Liver (tissue), 10 donors: ENCODE measurements at places on chromosomes 5 and 9. TPM values are rescaled to one million over a fixed set of nuclear protein-coding genes. Genes with fewer than 3 reads are reported as not detected.

GRCh38 chr9:112705768-112706427 lies 12.0 kb downstream of the INIP start:
- no peak overlapping the region for H3K27ac ChIP-seq
- H3K4me3 ChIP-seq, result no peak overlapping the region
- H3K4me1 ChIP-seq, result no peaks in the 10 kb centered on the region
- no peak for DNase-seq
- no peaks in the 10 kb centered on the region for H3K27me3 ChIP-seq
- H3K36me3 ChIP-seq, result no peaks in the 10 kb centered on the region

Gene C9orf72
- total RNA-seq, result 8.0 TPM

DNA sequence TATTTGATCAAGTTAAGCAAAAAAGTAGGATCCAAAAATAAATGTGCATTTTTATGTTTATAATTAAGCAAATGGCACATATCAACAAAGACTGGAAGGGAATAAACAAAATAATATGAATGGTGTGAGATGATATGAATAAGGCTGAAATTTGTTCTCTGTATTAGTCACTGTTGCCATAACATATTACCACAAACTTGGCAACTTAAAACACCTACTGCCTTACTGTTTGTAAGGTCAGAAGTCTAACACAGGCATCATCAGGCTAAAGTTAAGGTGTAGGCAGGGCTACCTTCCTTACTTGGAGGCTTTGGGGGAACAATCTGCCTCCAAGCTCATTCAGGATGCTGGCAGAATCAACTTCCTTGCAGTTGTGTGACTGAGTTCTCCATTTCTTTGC lies 19.3 kb downstream of the PGGT1B start:
- H3K27ac ChIP-seq, result no peak overlapping the region
- H3K36me3 ChIP-seq, result peaks cover 8% of the 10 kb centered on the region
- peaks cover 22% of the 10 kb centered on the region for H3K4me1 ChIP-seq
- no peaks in the 10 kb centered on the region for H3K27me3 ChIP-seq
- DNase-seq, result no peak

DNA sequence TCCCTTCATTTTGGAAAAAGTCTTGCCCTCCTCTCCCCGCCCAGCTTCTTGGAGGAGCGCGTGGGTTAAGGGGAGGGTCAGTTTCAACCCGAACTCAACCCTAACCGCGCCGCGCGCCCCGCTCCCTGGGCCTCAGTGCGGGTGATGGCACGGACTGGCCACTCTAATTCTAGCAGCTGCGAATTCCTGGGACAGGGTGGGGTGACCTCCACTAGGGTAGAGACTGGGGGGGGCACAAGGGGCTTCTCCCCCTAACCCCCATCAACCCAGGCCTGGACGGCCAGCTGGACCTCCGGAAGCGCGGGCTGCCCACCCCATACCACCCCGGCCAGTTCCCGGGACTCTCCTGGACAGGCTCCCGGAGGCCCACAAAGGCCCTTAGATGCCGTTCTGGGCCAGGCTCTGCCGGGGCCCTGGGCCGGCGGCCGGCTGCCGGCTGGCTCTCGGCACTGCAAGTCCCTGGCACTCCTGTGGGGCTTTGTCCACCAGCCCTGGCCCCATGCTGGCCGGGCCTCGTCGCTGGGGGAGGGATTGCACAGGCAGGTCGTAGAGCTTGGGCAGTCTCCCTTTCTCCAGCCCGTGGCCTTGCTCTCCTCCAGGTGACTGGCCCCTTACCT lies 7.2 kb upstream of the PSD2 start:
- H3K36me3 ChIP-seq, result no peaks in the 10 kb centered on the region
- DNase-seq, result no peak
- H3K4me1 ChIP-seq, result peaks cover 7% of the 10 kb centered on the region
- H3K4me3 ChIP-seq, result peak overlapping the region; percentile 48
- no peak overlapping the region for H3K27ac ChIP-seq

Gene CATSPER3
- 0.28 TPM for total RNA-seq

Gene SAXO1
- under 0.01 TPM for total RNA-seq

Gene DRD1
- 0.17 TPM for total RNA-seq

DNA sequence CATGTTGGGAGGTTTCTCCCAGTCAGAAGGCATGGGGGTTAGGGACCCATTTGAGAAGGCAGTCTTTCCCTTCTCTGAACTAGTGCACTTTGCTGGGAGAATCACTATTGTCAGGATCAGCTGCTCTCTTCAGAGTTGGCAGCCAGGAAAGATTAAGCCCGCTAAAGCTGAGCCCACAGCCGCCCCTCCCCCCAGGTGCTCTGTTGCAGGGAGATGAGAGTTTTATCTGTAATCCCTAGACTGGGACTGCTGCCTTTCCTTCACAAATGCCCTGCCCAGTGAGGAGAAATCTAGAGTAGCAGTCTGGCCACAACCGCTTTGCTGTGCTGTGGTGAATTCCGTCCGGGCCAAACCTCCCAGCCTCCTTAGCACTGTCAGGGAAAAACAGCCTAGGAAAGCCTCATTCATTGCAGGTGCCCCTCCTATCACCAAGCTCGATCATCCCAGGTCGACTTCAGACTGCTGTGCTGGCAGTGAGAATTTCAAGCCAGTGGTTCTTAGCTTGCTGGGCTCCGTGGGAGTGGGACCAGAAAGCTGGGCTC lies 69.8 kb downstream of the CNTLN start:
- no peak overlapping the region for H3K27ac ChIP-seq
- no peak for DNase-seq
- peaks cover 9% of the 10 kb centered on the region for H3K4me1 ChIP-seq
- peaks cover 2% of the 10 kb centered on the region for H3K36me3 ChIP-seq
- H3K4me3 ChIP-seq, result no peak overlapping the region

- H3K27me3 ChIP-seq, result no peaks in the 10 kb centered on the region
- no peaks in the 10 kb centered on the region for H3K36me3 ChIP-seq
- no peaks in the 10 kb centered on the region for H3K4me1 ChIP-seq
- no peak for DNase-seq
Measured at GRCh38 chr9:113313261-113313660, 10.1 kb upstream of the RNF183 start.

GRCh38 chr9:114289106-114289505 lies 33.8 kb upstream of the ORM1 start:
- no peak overlapping the region for H3K27ac ChIP-seq
- H3K4me3 ChIP-seq, result no peak overlapping the region
- no peak for DNase-seq
- peaks cover 10% of the 10 kb centered on the region for H3K36me3 ChIP-seq
